Stimulated activated CD8-positive, alpha-beta memory T cell treated with anti-CD3 and anti-CD28 coated beads, Interleukin-4, amount 100 ng/mL, for 1 hour (primary cell): ENCODE measurements at places on chromosomes 2 and 18.

GRCh38 chr2:47422560-47422959, 19.6 kb downstream of the MSH2 start:
- no peak for DNase-seq

GRCh38 chr18:64011513-64011912, 41.6 kb downstream of the SERPINB8 start:
- no peak for DNase-seq

DNA sequence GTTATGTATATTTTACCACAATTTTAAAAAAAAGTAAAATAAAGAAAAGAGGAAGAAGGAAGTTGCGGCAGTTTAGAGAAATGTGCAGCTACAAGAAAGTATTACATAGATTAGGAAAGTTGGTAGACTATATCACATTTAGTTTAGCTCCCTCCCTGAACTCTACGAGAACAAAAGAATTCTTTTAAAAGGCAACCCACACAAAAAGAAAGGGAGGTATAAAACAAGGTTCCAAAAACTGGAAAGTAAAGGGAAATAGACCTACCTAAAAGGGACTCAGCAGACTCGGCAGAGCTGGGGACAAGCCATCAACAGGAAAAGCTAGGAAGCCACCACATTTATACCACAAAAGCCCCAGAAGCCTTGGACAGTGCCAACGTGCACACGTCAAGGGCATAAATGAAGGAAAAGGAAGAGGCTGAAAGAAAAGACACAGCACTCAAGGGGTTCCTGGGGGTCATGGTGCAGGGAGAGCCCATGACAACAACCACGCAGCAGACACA, 9.1 kb downstream of the TMEM127 start:
- no peak for DNase-seq

GRCh38 chr2:42386682-42387081, 25.7 kb upstream of the COX7A2L start:
- no peak for DNase-seq

DNA sequence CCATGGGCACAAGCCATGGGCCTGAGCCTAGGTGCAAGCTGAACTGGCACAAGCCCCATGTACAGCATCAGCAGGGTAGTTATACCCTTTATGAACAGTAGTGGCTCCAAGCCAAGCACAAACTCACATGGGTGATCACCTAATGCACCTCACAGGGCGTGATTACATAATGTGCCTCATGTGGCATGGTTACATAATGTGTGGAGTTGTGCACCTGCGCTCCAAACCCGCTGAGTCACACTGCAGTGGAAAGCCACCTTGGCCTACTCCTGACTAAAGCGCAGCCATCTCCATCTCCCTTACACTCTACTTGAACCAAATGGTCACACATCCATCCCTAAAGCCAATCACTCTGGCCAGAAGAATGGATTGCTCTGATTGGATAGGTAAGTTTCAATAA, 279.7 kb downstream of the MBD2 start:
- no peak for DNase-seq

- DNase-seq: no peak
Measured at GRCh38 chr2:235836491-235836911, 331.7 kb downstream of the GBX2 start.

GRCh38 chr2:109254174-109254904, 125.3 kb downstream of the SH3RF3 start:
- DNase-seq: no peak
